Activated CD8-positive, alpha-beta memory T cell treated with anti-CD3 and anti-CD28 coated beads for 1 hour (primary cell): ENCODE measurements at places on chromosomes 12 and 14.

- DNase-seq = no peak
Observed at GRCh38 chr12:121127501-121127900, 5.2 kb upstream of the P2RX7 start.

GRCh38 chr12:89351489-89352241 lies 636 bp downstream of the DUSP6 start:
- DNase-seq = peak; percentile 14

- no peak for DNase-seq
Observed at GRCh38 chr12:53924521-53925405, 13.9 kb upstream of the HOXC13 start.

GRCh38 chr12:125487336-125487735 lies 422.1 kb downstream of the AACS start:
- DNase-seq = no peak

DNA sequence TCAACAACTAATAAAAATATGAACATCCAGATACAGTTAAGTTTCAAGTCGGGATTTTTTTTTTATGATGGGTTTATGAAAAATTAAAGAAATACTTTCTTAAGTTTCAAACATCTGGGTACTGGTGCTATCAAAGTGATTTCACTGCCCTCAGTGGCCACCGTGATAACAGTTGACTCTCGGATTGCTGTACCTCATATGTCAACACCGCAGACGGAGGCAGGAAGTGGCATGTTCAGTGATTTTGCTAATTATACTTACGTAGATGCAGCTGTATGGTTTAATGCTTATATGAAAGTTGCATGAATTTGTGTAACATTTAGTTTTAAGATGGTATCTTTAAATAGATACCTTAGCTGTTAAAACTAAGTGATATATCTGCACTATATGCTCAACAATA lies 20.8 kb upstream of the FBLN5 start:
- DNase-seq = no peak

GRCh38 chr12:111764120-111764821 lies 2.5 kb upstream of the ALDH2 start:
- no peak for DNase-seq
